ENCODE measurements at places on chromosomes 6 and 20.

DNA sequence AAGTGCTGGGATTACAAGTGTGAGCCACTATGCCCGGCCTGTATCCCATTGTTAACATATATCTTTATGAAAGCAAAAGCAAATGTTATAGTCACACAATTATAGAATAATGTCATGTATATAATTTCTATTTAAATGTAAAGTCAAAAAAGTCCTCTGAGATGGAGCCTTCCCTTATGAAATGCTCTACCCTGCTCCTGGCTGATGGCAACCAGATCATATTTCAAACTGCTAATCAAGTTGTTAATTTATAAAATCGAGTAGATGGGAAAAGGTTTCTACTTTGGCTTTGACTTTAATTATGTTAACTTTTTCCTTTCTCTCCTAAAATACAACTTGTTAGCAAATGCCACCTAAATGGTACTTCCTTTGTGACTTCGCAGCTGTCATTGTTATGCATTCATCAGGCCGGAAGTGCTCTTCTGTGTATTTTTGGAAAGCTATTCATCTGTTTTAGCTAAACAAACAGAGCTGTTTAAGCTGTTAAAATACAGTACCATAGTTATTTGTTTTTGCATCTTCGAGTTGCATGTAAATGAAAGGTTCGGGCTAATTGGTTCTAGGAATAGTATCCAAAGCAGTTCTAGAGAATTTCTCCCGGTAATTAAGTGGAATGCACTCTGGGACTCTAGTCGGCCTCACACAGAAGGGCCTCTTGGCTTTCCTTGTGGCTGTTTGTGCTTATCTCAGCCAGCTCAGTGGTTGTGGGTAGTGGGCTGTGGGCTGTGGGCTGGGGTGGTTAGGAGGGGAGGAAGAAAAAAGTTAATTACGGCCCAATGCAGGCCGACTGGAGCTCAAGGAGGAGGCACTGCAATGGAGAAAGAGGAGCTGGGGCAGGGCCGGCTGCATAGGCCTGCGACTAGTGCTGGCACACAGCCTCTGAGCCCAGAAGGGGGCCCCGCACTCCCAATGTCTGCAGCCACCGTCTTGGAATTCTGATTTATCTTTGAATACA is 34.8 kb downstream of the SLC35D3 start:
- DNase-seq = no peak

DNA sequence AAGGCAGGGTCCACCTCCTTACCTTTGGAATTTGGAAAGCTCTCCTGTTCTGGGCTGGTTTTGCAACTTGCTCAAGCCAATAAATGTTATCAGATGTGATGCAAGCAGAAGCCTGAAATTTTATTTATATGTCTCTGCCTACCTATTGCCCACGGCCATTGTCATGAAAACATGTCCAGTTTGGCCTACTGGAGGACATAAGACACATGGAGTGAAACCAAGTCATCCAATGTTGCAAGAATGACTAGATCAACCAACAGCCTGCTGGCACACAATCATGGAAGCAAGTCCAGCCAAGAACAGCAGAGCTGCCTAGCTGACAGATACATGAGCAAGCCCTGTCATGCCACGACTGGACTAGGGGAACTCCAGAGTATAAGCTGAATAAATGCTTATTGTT is 56.7 kb upstream of the IRAK1BP1 start:
- no peak for DNase-seq

GRCh38 chr6:18997375-18997826 is 610.3 kb downstream of the RNF144B start:
- DNase-seq = no peak

DNA sequence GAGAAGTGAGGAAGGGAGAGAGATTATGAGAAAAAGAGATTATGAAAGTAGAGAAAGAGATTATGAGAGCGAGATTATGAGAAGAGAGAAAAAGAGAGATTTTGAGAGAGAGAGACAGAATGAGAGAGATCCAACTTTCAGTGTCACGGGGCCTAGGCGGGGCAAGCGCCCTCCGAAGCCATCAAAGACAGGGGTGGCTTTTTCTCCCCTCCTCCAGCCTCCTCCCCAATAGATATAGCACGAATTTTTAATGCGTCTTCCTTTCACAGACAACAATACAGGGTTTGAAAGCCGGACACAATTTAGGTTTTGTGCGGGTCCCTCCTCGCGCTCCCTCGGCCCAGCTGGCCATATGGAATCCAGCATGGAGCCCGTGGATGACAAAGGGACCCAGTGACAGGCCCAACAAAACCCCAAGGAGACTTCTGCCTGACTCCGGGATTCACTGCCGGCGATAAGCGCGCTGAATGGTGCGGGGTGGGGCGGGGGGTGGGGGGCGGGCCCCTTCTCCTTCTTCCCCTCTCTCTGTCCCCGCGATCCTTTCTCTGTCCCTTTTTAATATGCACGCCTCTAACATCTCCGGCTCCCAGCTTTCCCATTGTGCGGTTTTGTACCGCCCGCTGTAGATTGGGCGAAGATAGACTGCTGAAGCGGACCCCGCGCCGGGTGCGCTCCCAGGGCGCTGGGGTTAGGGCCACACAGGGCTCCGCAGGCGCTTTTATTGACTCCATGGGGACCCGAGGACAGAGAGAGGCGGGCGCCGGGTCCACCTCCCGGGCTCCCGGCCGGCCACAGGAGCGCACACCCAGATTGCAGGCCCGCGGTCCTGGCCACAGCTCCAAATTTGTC is 5.4 kb downstream of the NKX2-2 start:
- DNase-seq = no peak

DNA sequence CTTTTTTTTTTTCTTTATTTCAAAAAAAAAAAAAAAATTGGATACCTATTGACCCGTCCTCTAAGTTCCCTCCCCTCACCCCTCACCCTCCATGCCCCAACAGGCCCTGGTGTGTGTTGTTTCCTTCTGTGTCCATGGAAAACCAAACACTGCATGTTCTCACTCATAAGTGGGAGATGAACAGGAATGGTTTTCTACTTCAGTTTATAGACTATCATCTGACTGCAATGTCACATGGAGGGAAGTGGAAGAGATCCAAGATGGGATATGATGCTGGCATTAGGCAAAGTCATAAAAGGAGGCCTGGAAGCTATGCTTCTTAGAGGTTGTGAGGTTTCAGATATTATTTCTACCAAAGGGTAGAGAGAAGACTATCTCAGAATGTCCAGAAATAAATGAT is 237.5 kb downstream of the MAFB start:
- DNase-seq = no peak

- peak; percentile 79 for DNase-seq
Observed at GRCh38 chr6:146598772-146599405, at the start of gene ADGB. TSS of gene ADGB (plus strand) at chr6:146598972. CDS start at chr6:146599041, 69 bp downstream.

DNA sequence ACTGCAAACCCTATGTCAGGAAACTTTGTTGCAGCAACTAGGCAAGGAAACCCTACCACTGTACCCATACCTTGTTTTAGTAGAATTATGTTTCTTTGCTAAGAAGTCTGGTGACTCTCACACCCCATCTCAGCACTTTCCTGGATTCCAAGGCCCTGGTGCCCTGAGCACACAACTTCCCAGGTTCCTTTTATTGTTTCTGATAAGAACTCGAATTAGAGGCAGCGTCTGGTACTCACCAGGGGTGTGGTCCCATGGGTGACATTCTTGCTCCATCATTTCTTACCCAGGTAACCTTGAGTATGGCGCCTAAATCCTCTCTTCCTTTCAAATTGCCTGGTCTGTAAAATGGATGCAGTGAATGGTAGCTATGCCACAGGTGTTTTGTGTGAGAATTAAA is 34.1 kb downstream of the MYB start:
- DNase-seq = no peak

- DNase-seq = peak; percentile 53
Observed at GRCh38 chr6:111087871-111088667, 766 bp downstream of the SLC16A10 start.

DNA sequence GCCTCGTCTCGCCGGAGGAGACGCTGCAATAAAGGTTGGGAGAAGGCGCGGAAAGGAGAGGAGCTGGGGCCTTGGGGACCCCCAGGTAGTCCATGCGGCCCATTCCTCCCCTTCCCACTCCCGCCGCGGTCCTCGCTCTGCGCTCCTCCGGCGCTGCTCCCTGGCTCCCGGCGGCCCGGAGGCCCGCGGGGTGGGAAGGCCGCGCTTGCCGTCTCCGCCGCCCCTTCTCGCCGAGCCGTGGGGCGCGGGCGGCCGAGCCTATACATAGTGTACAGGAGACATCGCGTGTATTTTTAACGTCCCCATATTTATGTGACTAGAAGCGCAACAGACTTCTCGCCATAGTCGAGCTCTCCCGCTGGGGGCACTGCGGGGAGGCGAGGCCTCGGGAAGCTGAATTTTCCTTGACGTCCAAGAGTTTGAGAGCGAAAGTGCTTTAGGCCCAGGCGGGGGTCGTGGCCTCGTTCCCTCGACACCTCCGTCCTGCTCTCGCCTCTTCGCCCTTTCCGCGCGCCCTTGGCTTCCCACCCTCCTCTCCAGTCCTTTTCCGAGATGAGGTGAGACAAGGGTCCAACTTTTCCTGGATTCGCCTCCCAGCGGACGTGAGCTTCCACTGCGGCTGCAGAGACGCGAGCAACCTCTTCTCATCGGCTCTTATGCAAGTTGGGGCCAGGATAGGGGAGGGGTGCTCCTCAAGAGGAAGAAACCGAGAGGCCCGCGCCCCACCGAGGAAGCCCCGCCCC is 29.0 kb downstream of the SLC12A5 start:
- DNase-seq = peak; percentile 52

DNA sequence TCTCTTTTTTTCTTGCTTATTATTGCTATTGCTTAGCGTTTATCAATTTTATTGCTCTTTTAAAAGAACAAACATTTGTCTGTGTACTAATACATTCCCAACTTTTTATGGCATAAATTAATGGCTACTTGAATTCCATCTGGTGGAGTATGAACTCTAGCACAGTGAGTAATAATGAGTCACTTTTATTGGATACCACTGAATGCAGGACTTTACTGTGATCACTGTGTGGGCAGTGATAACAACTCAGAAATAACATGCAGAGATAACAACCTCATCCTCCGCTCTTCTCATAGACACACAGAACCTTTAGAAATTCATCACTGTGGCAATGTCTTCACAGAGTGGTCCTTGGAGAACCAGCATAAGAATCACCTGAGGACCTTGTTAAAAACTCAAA is 174.9 kb upstream of the PRND start:
- DNase-seq = no peak

DNA sequence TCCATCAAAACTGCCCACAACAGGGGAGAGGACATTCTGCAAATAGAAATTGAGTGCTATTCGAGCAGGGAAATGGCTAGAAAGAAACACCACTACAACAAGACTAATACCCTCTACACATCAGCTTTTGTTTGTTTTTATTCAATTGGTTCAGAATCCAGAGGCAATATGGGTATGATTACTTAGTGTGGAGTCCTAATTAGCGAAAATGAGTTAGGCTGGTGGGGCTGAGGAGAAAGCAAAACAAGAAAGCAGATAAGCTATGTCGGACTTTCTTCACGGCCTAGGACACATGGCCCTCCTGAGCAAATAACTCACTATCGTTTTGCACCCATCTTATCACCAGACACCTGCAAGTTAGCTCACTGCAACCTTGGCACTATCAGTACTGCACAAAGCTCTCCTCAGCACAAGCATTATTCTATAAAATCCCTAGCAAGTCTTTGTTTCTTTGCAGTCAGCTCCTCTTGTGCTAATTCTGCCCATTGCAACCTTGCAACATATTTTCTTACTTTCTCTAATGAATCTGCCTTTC is 31.3 kb upstream of the SH3BGRL2 start:
- DNase-seq = no peak

GRCh38 chr20:33838035-33838864 is 27.1 kb downstream of the CHMP4B start:
- no peak for DNase-seq

GRCh38 chr20:667351-668034 is 8.1 kb downstream of the SCRT2 start:
- no peak for DNase-seq

- no peak for DNase-seq
Observed at GRCh38 chr20:20410678-20411077, 42.8 kb downstream of the INSM1 start.

GRCh38 chr6:130128326-130128725 is 94.4 kb downstream of the SAMD3 start:
- DNase-seq = no peak

- peak; percentile 92 for DNase-seq
Observed at GRCh38 chr6:31660381-31661261, at the start of gene C6orf47. TSS of gene C6orf47 (minus strand) at chr6:31660778. CDS start at chr6:31659947, 831 bp downstream.

DNA sequence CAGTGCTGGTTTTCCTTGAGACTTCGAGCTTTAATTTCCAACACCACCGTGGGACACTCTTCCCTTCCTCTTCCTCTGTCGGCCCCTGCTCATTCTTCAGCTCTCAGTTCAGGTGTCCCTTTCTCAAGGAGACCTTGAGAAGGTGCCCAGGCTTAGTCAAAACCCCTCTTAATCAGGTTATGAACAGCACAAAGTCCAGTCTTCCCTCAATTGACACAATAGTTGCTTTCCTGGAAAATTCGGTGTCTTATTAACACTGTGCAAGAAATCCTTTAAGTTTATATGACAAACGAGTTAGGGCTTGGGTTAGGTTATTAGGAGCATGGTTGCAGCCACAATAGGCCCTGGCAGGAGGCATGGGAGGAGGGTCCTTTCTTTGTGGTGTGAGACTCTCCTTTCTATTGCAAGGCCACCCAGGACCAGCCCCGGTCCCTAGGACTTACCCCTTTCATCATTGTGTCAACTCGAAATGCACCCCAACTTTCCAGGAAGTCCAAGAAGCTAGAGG is 1.5 kb upstream of the NSFL1C start:
- DNase-seq = no peak

DNA sequence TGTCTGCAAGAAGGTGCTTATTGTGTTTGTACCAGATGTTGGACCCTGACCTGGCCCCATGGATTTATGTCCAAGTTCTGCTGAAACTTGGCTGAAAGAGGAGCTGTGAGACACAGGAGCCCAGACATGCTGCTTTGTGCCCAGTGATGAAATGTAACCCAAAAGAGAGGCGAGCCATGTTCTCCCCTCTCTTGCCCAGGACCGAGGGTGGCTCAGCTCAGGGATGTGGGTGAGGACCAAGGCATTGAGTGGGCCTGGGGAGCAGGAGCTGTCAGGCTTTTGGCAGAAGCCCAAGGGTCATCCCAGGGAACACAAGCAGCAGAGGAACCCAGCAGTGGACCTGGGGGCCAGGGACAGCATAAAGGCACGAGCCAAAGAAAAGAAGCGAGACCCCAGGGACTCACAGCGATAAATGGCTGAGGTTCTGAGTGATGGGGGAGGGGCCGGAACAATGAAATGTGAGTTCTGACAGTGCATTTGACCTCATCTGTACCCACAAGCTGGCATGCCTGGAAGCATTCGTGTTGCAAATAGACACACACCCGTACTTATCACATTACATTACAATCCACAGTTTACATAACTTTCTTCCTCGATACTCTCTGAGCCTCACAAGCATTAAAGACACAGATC is 363.4 kb upstream of the JARID2 start:
- DNase-seq = no peak

DNA sequence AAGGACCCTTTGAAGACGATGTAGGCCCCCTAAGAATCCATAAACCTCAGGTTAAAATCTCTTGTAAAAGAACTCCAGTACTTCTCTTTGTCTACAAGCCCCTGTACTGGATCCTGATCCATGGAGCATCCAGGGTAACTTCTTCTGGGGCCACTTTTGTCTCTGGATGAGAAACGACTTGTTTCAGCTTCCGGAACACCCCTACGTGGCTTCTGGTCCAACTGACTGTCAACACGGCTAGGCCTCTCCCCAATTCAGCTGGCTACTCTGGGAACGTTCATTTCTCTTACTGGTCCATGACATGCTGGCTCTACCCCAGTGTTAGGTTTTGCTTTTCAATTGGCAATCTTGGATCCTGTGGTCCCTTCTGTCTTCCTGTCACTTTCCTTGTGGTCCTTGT is 198.0 kb downstream of the BACH2 start:
- DNase-seq = peak; percentile 48

GRCh38 chr6:153312634-153313033 is 181.6 kb upstream of the RGS17 start:
- no peak for DNase-seq
